Stimulated activated CD4-positive, alpha-beta T cell treated with anti-CD3 and anti-CD28 coated beads, Interleukin-12 subunit alpha, Interleukin-12 subunit beta, amount 100 ng/mL, for 4 hours (primary cell): ENCODE measurements at places on chromosomes 1 and 21.

GRCh38 chr21:35222541-35222941 is 173.4 kb upstream of the RUNX1 start:
- no peak for DNase-seq

DNA sequence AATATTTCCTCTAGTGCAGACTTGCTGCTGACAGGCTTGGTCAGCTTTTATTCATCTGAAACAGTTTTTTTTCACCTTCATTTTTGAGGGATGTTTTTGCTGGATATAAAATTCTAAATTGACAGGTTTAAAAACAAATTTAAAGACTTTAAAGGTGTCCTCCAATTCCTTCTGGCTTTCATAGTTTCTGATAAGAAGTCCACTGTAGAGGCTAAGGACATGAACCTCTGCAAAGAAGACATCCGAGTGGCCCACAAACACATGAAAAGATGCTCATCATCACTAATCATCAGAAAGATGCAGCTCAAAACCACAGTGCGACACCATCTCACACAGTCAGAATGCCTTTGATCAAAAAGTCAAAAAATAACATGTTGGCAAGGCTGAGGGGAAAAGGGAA is 42.0 kb upstream of the DYRK1A start:
- DNase-seq, result no peak

DNA sequence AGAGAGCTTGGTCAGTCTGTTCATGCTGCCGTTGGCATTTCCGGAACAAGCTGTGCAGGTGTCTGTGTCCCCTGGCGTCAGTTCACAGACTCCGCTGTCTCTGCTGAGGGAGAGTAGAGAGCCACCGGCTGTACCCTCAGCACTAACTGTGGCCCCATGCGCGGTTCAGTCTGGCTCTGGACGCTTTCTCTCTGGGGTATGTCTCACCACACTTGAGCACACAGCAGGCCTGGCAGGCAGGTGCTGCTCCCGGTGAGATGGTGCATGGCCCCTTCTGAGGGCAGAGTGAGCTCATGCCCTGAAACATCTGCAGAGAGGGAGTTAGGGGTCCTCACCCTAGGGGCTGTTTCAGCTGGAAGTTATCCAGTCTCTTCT is 60.0 kb upstream of the TLR5 start:
- DNase-seq, result no peak

GRCh38 chr1:218266356-218266755 is 18.7 kb upstream of the RRP15 start:
- DNase-seq, result no peak

- DNase-seq, result no peak
Measured at GRCh38 chr21:44836666-44837471, 19.0 kb upstream of the SUMO3 start.

- no peak for DNase-seq
Measured at GRCh38 chr1:72322910-72323309, 40.6 kb upstream of the NEGR1 start.

GRCh38 chr21:33197496-33197895 is 32.2 kb upstream of the IFNAR2 start:
- DNase-seq, result no peak

- no peak for DNase-seq
Measured at GRCh38 chr21:19785941-19786340, 1212.3 kb upstream of the NCAM2 start.

DNA sequence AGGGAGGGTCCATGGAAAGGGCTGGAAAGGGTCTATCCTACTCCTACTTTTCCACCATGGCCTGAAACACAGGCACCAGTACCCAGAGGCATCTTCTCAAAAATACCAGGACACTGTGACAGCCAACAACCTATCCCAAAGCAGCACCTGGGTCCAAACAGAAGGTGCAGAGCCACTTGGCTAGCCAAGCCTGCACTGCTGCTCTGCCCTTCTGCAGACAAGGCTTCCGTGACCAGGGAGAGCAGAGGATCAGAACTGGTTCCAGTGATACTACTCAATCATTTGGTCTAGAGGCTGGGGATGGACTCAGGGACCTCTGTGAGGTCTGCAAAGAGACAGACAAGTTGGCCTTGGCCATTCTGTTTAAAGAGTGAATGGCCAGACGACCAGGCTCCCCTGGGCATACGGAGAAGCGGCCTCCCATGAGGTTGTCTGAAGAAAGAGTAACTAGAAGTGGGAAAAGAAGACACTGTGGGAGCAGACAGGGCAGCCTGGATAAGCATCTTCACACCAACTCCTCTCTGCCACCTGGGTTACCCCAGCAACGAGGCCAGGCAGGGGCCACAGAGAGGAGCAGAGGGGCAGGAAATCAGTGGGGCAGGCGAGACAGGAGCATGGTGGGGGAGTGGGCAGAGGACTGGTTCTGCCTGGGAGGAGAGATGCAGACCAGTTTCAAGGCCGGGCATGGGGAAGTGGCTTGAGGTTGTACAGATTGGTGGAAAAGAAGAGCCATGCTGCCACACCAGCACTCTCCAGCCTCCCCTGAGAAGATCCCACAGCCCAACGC is 5.7 kb downstream of the KCNN3 start:
- DNase-seq, result no peak

DNA sequence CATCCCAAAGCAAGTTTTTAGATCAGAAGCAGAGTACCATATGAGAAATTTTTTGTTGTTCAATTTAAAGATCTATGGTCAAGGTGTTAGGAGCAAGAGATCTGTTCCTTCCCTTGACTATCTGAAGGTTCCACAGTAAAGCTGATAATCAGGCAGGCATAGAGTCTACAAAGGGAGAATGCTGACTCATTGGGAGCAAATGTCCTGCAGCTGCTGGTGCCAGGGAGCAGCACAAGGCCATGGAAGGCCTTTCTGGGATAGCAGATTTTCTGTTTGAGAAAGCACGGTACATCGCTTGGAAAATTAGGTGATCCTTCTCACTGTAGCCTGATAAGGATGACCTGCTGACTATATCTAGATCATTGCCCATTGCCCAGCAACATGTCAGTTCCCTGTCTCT is 210.1 kb upstream of the C1orf87 start:
- DNase-seq, result no peak

GRCh38 chr1:155760751-155761475 is 72.0 kb downstream of the DAP3 start:
- DNase-seq, result no peak

- DNase-seq, result no peak
Measured at GRCh38 chr21:36992671-36993070, 13.8 kb upstream of the RIPPLY3 start.

- no peak for DNase-seq
Measured at GRCh38 chr1:167808690-167809089, 86.9 kb downstream of the MPZL1 start.

GRCh38 chr1:172487550-172487949 is 43.7 kb upstream of the PIGC start:
- no peak for DNase-seq

DNA sequence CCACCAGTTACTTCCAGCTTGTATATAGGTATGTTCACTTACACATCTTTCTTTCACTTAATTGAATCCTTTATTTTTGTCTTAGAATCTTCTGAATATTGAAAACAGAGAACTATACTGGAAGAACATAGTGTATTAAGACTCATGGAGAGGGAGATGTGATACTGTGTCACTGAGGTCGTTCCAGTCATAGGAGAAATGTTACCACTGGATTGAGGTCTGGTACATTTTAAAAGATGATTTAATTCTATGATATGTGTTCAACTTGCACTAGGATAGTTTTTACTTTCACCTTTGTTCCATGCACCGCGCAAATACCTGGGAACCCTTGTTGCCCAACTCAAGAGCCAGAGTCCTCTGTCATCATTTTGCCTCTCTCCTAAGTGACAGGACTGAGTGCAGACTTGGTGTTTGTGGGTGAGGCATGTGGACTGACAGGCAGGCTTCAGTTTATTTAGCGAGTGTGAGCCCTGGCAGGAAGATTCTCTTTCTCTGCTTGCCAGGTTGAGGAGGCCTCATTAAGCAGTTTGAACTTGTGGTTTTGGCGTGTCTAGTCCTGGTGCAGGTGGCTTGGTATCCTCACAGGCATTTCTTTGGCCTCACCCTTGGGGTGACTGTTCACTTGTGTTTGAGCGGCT is 63.7 kb downstream of the DYRK1A start:
- DNase-seq, result no peak

GRCh38 chr1:203421246-203421645 is 54.4 kb upstream of the PRELP start:
- no peak for DNase-seq
